ENCODE measurements at places on chromosomes 12 and 14.

GRCh38 chr14:72856530-72857266 lies 37.2 kb downstream of the DPF3 start:
- no peak for DNase-seq

- no peak for DNase-seq
These were observed 9.9 kb upstream of the LBHD2 start for GRCh38 chr14:103073876-103074728.

GRCh38 chr14:68978172-68978911 lies 760 bp downstream of the ACTN1 start:
- peak; percentile 31 for DNase-seq

DNA sequence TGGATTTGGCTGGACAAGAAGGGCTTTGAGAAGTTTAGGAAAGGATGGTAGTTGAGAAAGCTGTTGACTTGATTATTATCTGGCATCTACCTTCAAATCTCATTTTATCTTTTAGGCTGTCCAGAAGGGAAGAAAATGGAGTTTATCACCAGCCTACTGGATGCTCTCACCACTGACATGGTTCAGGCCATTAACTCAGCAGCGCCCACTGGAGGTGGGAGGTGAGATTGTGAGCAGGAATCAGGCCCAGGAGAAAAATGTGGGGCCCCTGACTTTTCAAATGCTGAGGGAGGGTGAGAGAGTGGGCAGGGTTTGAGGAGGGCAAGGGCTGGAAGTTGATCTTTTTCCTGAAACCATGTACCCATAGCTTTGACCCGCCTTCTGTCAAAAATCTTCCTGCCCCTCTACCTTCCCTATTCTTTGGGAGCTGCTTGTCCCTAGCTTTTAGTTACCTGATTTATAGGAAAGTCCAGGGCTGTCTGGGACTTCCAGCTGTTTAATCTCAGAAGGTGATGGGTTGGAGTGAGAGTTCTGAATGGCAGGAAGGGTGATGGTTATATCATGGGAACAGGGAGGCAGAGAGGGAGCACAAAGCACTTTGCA lies 134.2 kb downstream of the SMOC1 start:
- DNase-seq: no peak

DNA sequence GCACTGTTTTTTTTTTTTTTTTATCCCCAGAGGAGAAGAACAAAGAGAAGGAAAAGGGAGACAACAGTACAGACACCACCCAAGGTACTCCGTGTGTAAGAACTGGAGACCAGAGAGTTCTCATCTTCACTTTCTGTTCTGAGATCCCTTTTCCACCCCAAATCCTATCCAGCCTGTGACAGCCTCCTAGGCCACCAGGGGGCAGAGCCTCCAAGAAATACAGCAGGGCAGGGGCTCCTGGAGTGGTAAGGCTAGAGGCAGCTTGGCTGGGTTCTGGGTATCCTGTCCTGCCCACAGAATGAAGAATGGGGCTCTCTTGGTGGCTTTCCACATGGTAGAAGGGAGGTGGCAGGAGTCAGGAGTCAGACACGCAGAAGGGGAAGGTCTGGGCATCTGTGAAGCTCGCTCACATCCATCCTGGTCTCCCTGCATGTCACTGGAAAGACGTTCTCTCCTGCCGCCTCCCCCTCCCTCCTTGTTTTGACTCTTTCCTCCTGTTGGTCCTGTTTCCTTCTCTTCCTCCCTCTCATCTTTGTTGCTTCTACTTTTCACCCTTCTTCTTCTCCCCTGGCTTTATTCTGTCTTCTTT lies 12.0 kb downstream of the CLSTN3 start:
- DNase-seq: peak; percentile 36

- no peak for DNase-seq
These were observed 1.2 kb downstream of the TARBP2 start for GRCh38 chr12:53502331-53502730.

DNA sequence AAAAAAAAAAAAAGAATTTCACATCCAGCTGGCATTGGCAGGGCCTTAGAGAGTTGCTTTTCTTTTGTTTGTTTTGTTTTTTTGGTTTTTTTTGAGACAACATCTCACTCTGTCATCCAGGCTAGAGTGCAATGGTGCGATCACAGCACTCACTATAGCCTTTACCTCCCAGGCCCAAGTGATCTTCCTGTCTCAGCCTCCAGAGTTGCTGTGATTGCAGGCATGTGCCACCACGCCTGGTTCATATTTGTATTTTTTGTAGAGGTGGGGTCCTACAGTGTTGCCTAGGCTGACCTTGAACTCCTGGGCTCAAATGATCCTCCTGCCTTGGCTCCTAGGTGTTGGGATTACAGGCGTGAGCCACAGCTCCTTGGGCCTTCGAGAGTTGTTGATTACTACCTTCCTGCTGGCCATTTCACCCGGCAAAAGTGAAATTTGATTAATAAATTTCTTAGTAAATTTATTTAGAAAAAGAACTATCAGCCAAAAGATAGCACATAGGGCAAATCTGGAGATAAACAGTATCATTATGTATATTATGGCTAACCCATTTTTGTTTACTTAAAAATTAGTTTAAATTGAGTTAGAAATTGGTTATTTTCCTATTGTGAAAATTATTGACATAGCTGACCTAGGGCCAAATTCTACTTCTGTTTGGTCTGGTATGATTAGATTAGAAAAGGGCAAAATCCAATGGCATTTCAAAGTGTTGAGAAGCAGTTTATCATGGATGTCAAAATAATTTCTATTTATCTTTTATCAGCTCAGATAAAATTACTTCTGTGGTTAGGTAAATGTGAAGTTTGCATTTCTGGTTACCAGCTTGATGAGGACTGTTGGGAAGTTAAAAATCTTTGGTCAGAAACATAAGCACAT lies 12.6 kb downstream of the ACTR6 start:
- DNase-seq: no peak

- DNase-seq: peak; percentile 41
These were observed 30.2 kb upstream of the CIPC start for GRCh38 chr14:77067632-77068516.

GRCh38 chr12:19671695-19672094 lies 232.4 kb downstream of the AEBP2 start:
- DNase-seq: no peak

DNA sequence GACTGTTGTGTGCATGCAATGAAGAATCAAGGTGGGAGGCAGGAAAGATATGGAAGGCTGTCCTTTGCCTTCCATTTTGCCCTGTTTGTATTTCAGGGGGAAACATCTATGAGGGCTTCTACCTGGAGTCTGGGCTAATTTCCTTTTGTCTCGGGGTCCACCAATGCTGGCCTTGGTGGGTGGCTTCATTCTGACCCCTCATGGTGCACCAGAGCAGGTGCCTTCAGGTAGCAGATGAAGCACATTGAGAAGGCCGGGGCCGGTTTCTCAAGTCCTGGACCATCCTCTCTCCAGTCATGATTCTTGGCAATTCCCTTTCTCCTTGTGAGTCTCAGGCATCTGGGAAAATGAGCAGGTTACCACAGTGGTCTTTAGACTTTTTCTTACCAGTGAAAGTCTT lies 47.2 kb downstream of the RPH3A start:
- no peak for DNase-seq

DNA sequence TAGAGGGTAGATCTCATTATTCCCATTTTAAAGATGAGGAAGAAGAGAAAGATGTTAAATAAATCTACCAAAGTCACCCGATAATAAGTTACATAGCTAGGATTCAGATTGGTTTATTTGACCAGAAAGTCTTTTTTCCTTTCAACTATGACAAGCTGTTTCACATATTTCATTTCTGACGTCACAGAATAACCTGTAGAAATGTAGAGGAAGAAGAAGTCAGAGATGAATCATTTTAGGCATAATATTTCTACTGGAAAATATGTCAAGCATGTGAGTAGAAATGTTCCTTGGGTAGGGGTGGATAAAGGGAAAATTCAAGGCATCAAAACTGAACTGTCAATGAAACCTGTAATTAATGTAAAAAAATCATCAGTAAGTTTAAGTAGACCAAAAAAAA lies 107.0 kb downstream of the MGST1 start:
- no peak for DNase-seq

DNA sequence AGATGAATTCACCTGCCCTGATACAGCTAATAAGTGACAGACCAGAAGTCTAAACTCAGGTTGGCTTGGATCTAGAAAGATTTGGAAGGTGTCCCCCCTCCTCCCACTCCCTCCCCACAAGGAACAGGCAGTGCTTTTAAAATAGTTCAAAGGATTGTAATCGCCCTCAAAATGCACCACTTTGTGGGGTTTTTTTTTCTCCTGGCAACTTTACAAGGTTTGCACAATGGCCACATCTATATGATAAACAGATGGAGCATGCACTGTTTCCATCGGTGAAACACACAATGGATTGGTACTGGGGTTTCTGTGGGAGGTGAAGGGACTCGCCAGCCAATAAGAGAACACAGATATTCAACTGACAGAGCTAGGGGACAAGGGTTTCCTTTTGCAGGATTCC lies 137.4 kb downstream of the LLPH start:
- DNase-seq: no peak

DNA sequence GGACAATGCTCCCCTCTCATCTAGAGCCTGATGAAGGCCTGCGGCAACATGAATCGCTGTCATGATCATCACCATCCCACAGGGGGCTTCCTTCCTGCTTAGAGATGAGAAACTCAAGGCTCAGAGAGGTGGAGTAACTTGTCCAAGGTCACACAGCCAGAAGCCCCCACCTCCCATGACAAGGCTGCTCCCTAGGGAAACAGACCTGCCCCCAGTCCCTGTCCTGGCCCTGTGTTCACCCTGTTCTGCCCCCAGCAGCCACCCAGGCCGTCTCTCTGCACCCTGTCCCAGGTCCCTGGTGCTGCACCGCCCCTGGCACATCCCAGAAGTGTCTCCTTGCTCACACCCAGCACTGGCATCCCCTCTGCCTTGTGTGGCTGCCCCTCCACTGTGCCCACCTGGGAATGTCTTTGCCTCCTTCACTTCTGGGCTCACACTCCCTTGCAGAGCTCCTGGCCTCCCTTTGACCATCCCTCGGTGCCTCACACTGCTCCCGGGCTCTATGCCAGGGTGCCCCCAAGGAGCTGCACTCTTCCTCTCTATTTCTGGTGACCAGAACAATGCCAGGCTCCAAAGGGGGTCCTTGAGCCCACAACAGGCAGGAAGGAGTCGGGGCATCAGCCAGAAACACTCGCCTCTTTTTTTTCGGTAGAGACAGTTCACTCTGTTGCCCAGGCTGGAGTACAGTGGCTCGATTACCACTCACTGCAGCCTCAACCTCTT lies 70.5 kb downstream of the BCL11B start:
- DNase-seq: no peak

DNA sequence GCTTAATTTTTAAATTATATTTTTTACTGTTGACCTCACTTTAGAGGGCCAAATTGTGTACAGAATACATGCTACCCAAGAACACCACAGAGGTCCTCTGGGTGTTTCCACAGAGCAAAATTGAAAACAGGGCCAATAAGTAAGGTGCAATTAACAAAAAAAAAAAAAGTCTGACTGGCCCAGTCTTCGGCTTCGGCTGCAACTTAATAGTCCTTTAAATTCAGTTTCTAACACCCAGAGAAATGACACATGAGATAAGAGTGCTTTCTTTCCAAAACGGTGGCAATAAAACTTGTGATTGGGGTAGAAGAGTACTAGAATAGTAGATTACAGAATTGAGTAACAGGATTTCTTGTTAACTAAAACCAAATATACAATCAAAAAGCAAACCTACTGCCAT lies 81.3 kb downstream of the MED13L start:
- no peak for DNase-seq

DNA sequence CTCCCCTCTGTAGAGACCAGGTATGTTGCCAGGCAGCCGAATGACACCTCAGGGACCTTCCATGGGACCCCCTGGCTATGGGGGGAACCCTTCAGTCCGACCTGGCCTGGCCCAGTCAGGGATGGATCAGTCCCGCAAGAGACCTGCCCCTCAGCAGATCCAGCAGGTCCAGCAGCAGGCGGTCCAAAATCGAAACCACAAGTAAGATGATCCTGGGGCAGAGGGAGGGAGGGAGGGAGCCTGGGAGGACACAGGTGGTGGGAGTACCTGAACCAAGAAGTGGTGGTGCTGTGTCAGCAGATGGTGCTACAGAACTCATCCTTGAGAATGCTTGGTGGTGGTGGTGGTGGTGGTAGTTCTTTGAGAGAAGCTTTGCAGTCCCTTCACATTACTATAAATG lies 1.0 kb downstream of the SMARCD1 start:
- DNase-seq: no peak

GRCh38 chr12:14910090-14910915 lies 24.6 kb upstream of the MGP start:
- no peak for DNase-seq

DNA sequence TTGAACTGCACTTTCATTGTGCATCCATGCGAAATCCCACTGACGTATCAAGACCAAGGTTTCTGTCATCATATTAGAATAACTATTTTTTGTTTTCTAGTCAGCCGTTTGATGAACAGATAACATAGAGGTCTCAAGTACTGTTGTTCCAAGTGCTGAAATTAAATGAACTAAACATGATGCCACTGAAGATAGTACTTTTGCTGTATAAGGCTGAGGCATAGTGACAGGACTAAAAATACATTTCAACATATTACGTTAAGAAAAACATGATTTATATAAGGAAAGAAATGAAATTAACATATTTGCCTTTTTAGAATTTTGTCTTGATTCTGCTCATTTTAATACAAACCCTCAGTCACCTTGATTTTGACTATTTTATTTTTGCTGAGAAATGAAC lies 82.2 kb downstream of the ANO6 start:
- no peak for DNase-seq

DNA sequence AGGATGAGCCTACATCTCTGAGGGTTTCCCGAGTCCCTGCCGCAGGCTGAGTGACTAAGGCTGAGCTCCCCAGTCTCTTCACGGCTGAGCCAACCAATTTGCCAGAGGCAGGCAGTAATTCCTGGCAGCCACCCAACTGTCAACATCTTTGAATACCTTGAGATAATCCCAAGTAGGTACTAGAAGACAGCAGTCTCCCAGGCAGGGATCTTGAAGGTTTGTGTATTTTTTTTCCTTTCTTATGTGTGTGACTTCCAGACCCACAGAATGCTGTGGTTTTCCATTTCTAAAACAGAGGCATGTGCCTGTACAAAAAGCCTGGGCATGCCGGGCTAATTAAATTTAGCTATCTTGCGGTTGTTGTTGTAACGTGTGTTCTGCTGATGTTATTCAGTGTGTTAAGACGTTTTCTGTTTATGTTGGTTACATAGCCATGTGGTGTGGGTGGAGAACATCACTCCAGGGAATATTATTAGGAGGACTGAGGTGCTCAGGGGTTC lies 155.5 kb downstream of the ANO2 start:
- no peak for DNase-seq

- no peak for DNase-seq
These were observed 6.0 kb downstream of the TMCC3 start for GRCh38 chr12:94644141-94644979.

- no peak for DNase-seq
These were observed 64.2 kb upstream of the DICER1 start for GRCh38 chr14:95221531-95221930.
